ENCODE measurements at places on chromosomes 11 and 22. TPM values are rescaled to one million over a fixed set of nuclear protein-coding genes. Genes with fewer than 3 reads are reported as not detected.

GRCh38 chr11:10405865-10406592, 49.0 kb upstream of the AMPD3 start:
- H3K36me3 ChIP-seq, result no peaks in the 10 kb centered on the region
- no peaks in the 10 kb centered on the region for H3K27me3 ChIP-seq
- no peaks in the 10 kb centered on the region for H3K4me1 ChIP-seq
- no peak overlapping the region for H3K4me3 ChIP-seq

GRCh38 chr11:130023204-130023603, 20.6 kb upstream of the PRDM10 start:
- no peak overlapping the region for H3K4me3 ChIP-seq
- no peak overlapping the region for H3K27ac ChIP-seq
- DNase-seq, result no peak
- no peaks in the 10 kb centered on the region for H3K36me3 ChIP-seq

DNA sequence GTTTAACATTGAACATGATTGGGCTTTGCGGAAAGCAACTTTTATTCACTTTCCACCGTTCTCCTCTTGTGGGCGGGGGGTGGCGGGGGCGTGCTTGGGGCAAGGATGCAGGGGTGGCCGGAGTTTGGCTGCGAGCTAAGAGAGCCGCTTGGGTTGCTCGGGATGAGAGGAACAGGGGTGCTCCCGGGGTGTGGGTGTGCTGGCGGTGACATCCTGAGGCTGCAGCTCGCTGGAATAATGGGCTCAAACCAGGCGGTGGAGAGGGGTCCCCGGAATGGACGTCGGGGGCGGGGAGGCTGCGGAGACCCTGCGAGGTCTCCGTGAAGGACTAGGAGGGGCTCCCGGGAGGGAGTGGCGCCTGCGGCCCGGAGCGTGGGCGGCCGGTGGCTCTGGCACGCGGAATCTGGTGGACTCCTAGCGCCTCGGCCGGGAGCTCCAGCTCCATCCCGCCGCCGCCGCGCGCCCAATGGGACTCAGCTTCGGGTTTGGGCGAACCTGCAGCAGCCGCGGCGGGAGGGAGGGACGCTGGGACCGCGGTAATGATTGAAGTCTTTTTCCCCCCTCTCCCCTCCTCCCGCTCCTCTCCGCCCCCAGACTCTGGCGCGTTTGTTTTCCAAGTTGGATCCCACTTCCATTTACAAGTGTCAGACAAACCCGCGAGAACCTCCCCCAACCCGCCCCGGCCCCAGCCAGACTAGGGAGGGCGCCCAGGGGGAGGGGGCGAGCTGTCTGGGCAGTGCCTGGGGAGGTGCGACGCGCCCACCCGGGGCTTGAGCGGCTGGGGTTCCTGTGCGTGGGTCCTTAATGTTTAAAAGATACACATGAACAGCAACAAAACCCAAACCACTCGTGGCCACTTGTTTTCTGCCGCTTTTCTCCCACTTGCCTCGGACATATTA, 2.0 kb downstream of the FAT3 start:
- H3K27me3 ChIP-seq, result peaks cover 6% of the 10 kb centered on the region
- DNase-seq, result peak; percentile 86
- H3K4me3 ChIP-seq, result peak overlapping the region; percentile 73
- peak overlapping the region; percentile 92 for H3K27ac ChIP-seq
- peaks cover 42% of the 10 kb centered on the region for H3K4me1 ChIP-seq
- no peaks in the 10 kb centered on the region for H3K36me3 ChIP-seq

GRCh38 chr11:64762674-64763525, 3.1 kb upstream of the PYGM start:
- no peak overlapping the region for H3K4me3 ChIP-seq
- no peak for DNase-seq
- peaks cover 76% of the 10 kb centered on the region for H3K4me1 ChIP-seq
- no peaks in the 10 kb centered on the region for H3K27me3 ChIP-seq
- peak overlapping the region; percentile 85 for H3K27ac ChIP-seq

DNA sequence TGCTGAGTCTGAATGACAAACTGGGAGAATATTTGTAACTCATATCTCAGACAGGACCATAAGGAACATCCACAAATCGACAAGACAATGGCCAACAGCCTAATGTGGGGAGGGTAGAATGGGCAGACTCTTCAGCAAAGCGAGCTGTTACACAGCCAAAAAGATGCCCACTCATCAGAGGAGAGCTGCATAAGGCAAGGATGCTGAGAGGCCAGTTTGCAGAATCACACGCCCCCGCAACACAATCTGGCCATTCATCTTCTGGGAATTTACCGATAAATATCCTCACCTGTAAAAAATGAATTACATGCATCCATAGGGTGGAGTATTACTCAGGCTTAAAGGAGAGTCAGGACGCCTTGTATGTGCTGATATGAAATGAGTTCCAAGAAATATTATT, 57.5 kb upstream of the SLC22A12 start:
- H3K4me1 ChIP-seq, result peaks cover 11% of the 10 kb centered on the region
- H3K27me3 ChIP-seq, result no peaks in the 10 kb centered on the region
- H3K4me3 ChIP-seq, result no peak overlapping the region
- no peak overlapping the region for H3K27ac ChIP-seq
- DNase-seq, result no peak

DNA sequence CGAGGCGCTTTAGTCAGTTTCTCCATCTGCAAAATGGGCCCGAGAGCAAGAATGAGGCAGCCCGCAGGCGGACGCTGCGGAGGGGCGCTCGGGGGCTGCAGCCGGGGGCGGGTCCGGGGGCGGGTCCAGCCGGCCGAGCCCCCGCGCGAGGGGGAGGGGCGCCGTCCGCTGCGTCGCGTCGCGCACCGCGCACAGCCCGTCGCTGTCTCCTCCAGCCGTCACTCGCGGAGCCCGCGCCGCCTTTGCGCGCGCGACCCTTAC, 282 bp downstream of the PC start:
- H3K36me3 ChIP-seq, result peaks cover 9% of the 10 kb centered on the region
- H3K4me1 ChIP-seq, result peaks cover 26% of the 10 kb centered on the region
- DNase-seq, result peak; percentile 61
- no peaks in the 10 kb centered on the region for H3K27me3 ChIP-seq
- peak overlapping the region; percentile 71 for H3K27ac ChIP-seq

GRCh38 chr22:37171662-37172061, 16.4 kb downstream of the C1QTNF6 start:
- no peak for DNase-seq
- H3K27ac ChIP-seq, result no peak overlapping the region
- no peak overlapping the region for H3K4me3 ChIP-seq
- peaks cover 18% of the 10 kb centered on the region for H3K4me1 ChIP-seq
- peaks cover 2% of the 10 kb centered on the region for H3K27me3 ChIP-seq

DNA sequence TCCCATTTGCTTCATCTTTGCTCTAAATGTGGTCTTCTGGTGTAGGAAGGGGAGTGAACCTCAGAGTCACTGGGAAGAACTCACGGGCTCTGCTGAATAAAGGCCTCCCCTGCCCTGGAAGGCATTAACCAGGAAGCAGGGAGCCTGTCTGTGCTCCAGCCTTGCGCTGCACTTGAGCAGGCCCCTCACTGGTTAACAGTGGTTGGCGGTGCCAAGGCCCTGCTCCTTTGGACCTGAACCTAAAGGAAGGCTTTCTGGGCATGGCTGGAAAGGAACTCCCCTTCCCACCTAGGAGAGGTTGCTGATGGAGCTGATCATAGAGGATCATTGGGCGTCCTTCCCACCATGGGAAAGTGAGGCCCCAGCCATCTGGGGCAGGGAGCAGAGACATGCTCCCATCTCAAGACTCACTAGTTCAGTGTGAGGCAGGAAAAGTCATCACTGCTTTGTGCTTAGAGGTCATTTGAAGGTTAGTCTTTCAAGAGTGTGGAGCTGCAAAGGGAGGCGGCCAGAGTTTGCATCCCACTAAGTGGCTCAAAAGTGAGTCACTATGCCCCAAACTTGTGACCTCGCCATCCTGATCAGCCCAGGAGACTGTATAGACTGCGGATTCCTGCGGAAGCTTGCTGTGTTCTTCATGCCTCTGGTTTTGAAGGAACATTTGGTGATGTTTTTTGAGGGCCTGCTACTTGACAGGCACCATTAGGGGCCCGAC, 50.4 kb downstream of the DBX1 start:
- peaks cover 8% of the 10 kb centered on the region for H3K4me1 ChIP-seq
- no peaks in the 10 kb centered on the region for H3K27me3 ChIP-seq
- H3K36me3 ChIP-seq, result peaks cover 53% of the 10 kb centered on the region
- no peak for DNase-seq

The OR51I1 gene
- polyA plus RNA-seq, result not detected

The IL18 gene
- polyA plus RNA-seq, result 3.3 TPM

The LAYN gene
- polyA plus RNA-seq, result 11.8 TPM

The IGF2 gene
- 217 TPM for polyA plus RNA-seq
